ENCODE measurements at places on chromosomes 12 and 14.

GRCh38 chr14:63361790-63362189, 43.1 kb upstream of the GPHB5 start:
- no peak for DNase-seq

DNA sequence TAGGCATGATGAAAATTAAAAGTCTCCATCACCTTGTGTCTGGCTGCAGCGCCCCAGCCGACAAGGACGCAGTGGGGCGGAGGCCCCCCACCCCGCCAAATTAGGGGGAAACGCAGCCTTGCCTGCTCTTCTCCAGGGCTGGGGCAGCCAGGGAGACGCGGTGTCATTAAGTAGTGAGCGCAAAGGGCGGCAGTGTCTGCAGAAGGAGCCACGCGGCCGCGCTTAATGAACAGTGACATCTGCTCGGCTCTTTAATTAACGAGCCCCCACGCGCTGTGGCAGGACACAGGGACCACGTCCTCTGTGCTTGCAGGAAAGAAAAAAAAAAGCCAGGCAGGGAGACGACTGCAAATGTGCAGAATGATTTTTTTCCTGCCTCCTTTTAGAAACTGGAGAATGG, 93.4 kb upstream of the NCOR2 start:
- no peak for DNase-seq

DNA sequence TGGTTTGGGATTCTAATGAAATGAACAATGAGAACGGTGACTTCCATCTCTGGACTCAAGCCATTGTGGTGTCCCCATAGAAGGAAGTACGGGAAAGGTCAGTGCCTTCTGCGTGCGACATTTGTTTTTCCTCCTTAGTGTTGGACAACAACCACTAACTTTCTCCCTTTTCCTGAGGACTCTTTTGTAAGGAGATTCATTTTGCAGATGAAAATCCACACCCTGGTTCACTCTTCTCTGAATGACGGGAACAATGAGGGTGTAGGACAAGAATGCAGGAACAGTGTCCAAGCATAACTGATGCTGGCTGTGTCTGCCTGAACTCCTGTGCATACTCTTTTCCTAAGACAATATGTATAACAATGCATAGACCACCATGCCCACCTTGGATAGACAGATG, 176.4 kb downstream of the STXBP6 start:
- no peak for DNase-seq

- DNase-seq, result peak; percentile 26
Measured at GRCh38 chr12:53575502-53576249, 50.5 kb downstream of the ATF7 start.

DNA sequence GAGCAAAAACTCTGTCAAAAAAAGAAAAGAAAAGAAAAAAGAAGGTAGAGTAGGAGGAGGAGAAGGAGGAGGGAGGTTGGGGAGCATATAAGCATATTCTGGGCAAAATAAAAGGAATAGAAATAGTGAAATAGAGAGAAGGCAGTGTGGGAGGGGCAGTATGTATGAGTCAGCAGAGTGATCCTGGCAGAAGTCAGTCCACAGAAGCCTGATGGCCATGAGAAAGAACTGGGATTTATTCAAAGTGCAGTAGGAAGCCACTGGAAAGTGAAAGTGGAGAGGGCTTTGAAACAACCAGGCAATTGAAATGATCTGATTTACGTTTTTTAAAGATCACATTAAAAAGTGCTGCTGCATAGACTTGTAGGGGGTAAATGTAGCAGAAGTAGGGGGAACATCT, 368.6 kb upstream of the USP15 start:
- no peak for DNase-seq
